ENCODE measurements at places on chromosomes 6 and 20.

DNA sequence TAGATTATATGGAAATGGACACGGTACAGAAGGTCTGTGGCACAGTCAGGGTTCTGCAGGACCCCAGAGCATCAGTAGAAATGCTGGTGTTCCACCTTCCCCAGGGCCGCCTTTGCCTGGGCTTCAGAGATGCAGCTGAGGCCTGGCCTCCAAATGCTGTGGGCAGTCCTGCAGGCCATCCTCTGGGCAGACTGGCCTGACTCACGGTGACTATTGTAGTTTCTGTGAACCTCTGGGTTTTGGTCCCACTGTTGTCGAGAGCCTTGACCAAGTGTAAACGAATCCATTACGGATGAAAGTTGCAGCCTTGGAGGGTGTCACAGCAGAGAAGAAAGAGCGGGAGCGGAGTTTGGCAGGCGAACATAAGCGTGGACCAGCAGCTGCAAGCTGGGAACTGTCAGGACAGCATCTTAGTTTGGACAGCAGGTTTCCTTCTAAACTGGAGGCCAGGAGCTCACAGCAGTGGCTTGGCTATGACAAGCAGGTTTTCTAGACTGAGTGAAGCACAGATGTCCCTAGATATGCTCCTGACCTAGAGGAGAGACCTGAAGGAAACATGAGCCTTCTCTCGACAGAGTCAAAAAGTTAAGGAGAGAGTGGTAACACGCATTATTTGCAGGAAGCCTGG, 46.2 kb upstream of the BCLAF1 start:
- DNase-seq, result no peak

DNA sequence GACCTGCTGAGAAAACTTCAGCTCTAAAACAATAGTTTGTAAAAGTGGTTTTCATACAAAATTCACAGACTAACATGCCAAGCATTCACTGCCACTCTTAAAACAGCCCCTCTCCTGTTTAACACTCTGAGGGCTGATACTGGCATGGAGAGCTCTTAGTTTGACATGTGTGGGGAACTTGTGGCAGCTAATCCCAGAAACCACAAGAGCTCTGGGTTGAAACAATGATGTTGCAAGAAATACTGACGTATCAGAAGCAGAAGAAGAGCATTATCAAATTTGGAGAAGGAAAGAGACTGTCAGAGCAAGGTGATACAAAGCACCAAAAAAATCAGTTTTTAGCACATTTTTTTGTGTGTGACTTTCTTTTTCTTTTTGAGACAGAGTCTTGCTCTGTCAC, 5.1 kb downstream of the BEND3 start:
- no peak for DNase-seq

DNA sequence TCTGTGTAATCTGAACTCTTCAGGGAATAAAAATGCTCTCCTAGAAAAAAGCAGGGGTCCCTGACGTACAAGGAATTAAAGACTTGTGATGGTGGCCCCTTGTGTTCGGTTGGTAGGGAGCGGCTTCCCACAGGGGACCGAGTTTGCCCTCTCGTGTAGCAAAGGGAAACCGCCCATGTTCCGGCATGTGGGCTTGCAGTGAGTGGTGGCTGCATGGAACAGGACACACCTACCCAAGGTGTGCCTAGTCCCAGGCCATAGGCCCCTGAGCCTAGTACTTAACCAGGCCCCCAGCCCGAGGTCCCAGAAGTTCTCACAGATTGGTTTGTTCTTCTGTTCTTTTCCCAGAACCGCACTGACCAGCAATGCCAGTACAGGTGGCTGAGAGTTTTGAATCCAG, 15.5 kb downstream of the MYBL2 start:
- no peak for DNase-seq

DNA sequence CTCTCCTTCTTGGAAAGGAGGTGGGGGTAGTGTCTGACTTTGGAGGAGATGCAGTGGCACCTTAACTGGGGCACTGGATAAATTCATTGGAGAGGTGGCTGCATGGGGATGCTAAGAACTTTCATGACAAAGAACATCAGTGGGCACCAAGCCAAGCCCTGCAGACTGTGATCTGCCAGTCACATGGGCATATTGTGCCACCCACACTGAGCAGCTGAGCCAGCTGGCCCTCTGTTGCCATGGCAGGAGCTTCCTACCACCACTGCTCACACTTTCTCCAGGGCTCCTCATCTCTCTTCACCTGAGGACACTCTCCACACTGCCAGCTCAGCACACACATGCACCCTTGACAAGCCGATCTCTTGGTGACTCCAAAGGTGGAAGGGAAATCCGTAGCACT, 715.6 kb downstream of the QKI start:
- no peak for DNase-seq

GRCh38 chr20:25484911-25485511, 77.5 kb downstream of the GINS1 start:
- DNase-seq, result no peak

- DNase-seq, result no peak
Measured at GRCh38 chr6:5486214-5486613, 224.9 kb downstream of the FARS2 start.

DNA sequence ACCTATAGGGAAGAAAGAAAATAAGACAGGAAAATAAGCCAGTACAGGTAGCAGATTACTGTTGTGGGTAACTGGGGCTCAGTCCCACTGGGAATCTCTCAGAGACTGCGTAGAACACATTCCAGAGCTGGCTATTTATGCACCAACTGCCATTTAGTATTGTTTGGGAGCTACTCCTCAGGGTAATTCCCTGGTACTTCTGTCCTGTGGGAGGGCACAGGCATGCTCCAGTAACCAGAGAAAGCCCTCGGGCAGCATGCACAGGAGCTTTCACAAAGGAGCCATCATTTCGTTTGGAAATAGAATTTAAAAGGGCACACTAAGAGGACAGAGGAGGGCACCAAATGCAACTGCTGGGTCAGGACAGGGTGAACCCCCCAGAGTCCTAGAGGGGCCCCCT, 148.0 kb upstream of the LRFN2 start:
- no peak for DNase-seq

- peak; percentile 72 for DNase-seq
Measured at GRCh38 chr20:23668477-23668951, 20.3 kb downstream of the CST4 start.

DNA sequence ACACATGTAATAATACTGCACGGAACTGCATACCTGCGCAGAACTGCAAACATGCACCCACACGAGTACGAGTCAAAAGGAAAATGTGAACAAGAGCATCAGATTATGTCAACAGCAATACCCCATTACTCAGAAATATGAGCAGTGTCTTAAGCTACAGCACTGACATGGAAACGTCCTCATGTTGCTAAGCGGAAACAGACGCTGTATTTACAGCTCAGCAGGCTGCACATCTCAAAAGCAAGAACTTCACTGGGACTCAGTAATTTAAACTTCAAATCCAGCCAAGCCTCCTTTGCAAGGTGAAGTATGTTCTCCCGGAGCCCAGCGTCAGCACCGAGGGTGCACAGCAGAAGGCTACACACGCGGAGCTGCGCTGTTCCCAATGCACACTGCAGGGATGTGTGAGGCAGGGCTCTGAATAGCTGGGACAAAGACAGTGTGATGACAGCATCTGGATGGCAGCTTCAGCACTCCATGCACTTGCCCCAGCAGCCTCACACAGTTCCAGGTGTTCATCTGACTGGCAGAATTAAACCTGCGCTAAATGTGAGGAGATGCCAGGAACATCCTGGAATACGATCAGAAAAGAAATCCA, 202.8 kb downstream of the WDR27 start:
- no peak for DNase-seq

DNA sequence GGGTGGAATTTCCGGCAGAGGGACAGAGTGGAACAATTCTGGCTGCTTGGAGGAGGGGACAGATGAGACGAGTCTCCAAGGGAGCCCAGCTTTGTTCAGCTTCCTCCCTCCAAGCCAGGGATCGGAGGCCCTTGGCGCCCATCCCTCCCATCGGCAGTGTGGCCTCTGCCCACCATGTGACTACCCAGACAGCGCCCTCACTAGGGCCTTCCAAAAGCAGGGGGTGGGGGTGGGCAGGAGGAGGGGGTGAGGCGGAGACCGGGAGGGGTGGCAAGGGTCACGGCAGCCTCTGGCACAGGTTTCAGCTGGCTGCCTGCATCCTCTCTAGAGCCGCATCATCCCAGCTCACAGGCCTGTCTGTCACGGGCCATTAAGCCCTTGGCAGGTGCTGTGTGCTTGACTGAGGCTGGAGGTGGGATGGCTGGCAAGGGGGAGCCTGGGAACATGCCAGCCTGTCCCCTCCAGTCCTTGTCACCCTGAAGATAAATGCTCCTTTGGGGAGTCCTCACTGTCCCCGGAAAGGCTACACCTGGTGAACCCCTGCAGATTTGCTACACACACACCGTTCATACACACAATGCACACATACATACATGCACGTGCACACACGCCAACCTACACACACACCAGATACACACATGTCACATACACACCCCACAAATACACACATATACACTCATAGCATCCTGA, 6.2 kb upstream of the FGD2 start:
- no peak for DNase-seq

DNA sequence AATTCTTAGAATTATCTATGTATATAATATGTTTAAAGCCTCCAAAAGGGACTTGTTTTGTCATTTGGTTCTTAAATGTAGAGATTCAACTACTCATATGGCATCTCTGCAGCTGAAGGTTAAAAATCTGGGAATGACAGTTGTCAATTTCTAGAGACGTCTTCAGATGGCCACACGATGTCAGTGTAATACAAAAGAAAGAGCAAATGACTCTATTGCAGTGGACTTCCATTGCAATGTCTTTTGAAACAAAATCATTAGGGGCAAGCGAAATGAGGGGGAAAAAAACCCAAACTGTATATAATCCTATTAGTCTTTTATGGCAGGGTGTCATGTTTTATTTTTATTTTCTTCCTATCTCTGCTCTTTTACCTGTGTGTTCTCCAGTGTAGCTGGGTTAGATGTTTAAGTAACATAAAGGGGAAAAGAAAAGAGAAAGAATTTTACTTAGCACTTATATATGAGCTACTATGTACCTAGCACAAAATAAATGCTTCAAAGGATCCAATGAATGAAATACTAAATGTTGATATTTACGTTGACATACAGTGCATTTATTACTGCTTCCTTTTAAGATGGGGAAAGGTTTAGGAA, 26.2 kb downstream of the CCN2 start:
- DNase-seq, result peak; percentile 62

DNA sequence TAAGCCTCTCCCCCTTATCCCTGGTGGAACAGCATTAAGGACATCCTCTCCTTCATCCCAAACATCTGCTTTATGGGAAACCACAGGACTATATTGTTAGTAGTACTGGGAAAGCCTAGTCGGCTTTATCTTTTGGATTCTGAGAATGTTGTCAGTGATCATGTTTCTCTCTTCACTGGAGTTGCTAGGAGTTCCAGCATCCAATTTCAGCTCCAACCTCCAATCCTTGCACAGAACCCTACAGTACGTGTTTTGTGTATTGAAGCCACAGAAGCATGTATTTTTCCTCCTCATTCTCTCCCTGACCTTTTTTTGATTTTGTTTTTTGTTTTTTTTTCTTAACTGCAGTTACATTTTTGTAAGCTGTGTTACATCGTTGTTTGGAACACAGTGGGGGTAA, 84.0 kb downstream of the PHACTR3 start:
- DNase-seq, result no peak

DNA sequence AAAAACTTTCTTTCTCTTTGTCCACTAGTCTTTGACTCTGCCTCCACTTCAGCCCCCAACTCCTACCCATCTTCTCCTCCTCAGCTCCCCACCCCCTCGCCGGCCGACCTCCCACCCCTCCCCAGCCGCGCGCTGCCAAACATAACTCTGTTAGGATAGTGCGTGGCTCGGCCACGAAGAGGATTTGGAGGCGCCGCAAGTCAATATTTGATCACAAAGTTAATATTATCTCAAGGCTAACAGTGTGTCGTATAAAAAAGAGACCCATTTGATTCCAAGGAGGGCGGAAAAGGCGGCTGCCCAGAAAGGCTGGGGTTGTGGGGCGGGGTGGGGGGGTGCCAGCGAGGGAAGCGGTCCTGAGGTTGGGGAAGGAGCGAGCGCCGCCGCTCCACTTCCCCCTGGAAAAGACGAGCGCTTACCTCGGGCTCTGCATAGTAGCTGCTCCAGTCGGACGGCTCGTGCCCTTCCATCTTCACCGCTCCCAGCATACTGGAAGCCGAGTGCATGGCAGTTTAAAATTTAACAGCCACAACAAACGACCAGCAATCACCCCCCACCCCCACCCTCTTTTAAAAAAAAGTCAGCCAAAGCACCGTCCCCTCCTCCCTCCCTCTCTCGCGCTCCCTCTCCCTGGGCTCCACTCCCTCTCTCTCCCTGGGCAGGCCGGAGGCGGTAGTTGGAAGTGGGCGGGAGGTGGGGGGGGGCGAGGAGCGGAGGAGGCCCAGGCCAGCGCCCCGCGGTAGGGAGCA, 425 bp downstream of the FOXA2 start:
- peak; percentile 61 for DNase-seq

- DNase-seq, result no peak
Measured at GRCh38 chr6:1862411-1862810, 252.7 kb downstream of the FOXC1 start.

GRCh38 chr6:31418251-31418650, 14.9 kb downstream of the MICA start:
- DNase-seq, result no peak

DNA sequence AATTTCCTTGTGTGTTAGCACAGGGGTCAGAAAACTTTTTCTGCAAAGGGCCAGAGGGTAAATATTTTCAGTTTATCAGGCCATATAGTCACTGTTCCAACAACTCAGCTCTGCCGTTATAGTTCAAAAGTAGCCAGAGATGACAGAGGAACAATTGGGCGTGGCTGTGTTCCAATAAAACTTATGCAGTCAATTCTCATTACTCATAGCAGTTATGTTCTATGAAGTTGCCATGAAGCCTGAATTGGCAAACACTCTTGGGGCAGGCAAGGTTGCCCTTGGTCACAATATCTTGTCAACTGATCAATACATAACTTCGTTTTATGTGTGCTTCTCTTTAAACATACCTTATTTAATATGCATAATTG, 304.2 kb downstream of the TFAP2C start:
- no peak for DNase-seq

- DNase-seq, result peak; percentile 48
Measured at GRCh38 chr6:137488150-137489045, 5.8 kb downstream of the OLIG3 start.

DNA sequence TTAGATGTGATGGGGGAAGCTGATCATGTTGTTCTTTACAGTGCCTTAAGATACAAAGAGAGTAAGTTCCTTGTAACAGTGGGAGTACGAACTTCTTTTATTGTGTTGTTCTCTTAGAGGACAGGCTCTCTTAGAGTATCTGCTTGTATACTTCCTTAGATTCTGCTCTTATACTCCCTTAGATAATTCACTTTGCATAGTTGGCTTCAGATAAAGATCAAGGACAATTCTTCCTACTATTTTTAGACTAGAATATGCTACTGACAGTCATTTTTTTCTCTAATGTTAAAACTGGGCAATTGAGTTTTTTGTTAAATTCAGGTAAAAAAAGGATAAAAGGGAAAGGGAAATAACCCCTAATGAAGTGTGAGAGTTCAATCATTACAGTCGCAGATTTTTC, 138.7 kb downstream of the MYB start:
- DNase-seq, result no peak

DNA sequence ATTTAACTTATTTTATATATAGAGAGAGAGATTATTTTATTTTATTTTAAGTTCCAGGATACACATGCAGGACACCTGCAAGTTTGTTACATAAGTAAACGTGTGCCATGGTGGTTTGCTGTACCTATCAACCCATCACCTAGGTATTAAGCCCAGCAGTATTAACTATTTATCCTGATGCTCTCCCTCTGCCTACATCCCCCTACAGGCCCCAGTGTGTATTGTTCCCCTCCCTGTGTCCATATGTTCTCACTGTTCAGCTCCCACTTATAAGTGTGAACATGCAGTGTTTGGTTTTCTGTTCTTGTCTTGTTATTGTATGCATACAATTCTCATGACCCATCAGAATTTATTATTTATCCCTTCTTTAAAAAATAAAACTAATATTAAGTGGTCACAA, 34.6 kb downstream of the FKBP1C start:
- DNase-seq, result peak; percentile 10

Measured in neural progenitor cell (in vitro differentiated cells).